ENCODE measurements at places on chromosomes 7 and 10. TPM values are rescaled to one million over a fixed set of nuclear protein-coding genes. Genes with fewer than 3 reads are reported as not detected.

Gene FXYD4
- total RNA-seq, result not detected

Gene TCERG1L
- not detected for total RNA-seq

Gene ADGRA1
- not detected for total RNA-seq

DNA sequence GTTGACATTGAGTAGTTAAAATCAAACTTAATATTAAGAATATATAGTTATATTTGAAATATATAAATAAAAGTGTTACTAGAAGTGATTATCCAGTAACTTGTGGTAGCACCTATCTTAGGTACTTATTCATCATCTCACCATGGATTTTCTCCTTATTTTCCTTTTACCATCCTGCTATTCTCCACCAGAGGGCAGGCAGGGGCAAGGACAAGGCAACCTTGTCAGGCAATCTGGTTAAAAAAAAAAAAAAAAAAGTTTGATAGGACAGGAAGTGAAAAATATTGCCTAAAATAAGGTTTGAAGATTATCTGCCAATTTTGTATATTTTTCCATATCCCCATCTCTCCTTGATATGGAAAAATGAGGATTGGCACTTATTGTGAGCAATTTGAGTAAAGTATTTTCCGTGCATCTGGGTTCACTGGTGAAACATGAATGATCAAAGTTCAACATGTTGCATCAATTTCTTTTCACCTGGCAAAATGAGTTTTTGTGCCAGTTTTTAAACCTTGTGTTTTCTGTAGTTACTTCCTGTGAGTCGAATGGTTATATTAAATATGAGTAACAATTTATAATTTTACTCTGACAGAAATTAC lies 256.7 kb downstream of the AGMO start:
- DNase-seq, result peak; percentile 10

DNA sequence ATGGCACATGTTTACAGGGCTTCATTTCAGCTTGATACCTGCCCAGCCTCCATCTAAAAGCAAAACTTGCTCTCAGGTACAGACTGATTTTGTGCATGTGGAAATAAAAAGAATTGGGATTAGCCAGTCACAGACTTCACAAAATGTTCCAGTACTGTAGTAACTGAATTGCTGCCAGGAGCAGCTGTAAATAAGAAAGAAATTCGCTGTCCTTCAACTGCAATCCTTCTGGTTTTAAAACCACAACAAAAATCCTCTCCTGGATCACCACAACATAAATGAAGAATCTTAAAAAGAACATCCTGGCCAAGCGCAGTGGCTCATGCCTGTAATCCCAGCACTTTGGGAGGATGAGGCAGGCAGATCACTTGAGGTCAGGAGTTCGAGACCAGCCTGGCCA lies 3.9 kb upstream of the MIOS start:
- no peak for DNase-seq

- no peak for DNase-seq
Observed at GRCh38 chr10:122197611-122198222, 73.4 kb upstream of the BTBD16 start.
